ENCODE measurements at places on chromosomes 6 and 20.

DNA sequence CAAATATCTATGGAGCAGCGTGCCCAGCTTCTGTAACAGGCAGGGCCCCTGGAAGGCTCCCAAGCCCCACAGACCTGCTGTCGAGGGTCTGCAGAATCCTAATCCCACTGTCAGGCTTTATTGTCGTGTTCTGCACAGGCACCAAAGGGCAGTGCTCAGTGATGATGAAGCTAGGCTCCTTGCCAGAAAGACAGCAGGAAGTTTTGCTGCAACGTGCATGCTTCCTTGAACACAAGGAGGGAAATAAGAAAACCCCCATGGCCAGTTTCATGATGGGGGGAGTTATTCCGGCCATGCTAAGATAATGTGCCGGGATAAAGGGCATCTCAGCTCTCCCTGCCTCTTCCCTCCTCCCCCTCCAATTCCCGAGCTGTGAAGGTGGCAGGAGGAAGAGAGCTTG, 109.4 kb upstream of the KCNG1 start:
- no peak for DNase-seq

GRCh38 chr6:91486200-91486599, 899.3 kb upstream of the MAP3K7 start:
- DNase-seq = no peak

DNA sequence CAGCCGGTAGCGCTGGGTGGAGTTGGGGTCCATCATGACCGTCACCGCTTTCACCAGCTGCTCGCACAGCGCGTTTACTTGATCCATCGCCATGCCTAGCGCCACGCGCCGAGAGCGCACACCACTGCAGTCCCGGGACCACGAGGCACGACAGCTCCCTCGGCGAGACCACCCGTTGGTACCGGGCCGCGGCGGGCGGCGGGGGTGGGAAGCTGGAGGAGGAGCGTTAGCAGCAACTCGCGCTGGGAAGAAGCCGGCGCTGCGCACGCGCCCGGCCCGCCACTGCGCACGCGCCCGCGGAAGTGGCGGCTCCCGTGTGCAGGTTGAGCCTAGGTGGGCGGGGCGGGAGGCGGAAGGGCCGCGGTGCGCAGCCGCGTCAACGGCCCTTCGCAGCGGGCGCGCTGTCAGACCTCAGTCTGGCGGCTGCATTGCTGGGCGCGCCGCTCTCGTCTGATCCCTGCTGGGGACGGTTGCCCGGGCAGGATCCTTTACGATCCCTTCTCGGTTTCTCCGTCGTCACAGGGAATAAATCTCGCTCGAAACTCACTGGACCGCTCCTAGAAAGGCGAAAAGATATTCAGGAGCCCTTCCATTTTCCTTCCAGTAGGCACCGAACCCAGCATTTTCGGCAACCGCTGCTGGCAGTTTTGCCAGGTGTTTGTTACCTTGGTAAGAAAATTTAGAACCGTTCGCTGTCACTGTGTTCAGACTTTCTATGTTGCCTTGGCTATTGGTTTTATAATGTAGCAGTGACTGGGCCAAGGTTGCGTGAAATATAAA, at the start of the genes POLH and XPO5:
Gene POLH (plus strand): TSS at position 414 of the 780 bp plus-strand sequence. CDS start 6,135 bp downstream, outside the sequence.
Gene XPO5 (minus strand): TSS at position 267 of the 780 bp plus-strand sequence. CDS start 174 bp downstream, at position 93.
- DNase-seq = peak; percentile 46

DNA sequence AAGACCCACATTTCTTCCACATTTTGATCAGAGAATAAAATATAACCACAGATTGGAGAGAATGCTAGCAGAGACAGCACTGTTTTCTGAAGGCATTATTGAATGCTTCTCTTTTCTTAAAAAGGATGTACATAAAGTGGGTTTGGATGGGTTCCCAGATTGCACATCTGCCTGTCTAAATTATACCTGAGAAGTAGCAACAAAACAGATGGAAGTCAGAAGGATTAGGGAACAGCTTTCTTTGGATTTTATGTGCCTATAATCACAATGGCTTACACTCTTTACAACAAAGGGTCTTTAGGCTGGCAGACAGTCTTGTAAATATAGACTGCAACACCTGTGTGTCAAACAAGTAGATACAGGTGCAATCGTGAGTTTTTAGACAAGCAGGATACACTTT, 622.2 kb upstream of the MANEA start:
- DNase-seq = peak; percentile 54

DNA sequence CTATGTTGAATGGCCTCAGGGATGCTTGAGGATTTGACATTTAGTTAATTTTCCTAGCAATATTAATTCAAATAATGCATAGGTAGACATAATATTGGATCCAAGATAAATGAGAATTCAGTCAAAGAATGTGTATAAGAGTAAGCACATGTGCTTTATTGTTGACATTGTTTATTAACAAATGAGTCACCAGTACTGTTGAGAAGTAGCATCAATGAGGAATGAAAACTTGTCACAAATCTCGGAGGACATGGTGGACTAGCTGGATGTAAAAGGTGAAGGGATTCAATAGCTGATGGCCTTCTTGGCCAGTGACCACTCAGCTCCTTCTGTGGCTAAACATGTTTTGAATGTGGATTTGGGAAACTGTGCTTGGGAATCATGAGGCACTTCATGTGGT, 1137.0 kb downstream of the HACE1 start:
- DNase-seq = no peak

- DNase-seq = no peak
Measured at GRCh38 chr6:89122625-89123024, 4.8 kb upstream of the SRSF12 start.

- no peak for DNase-seq
Measured at GRCh38 chr6:149899486-149899885, 1.6 kb upstream of the RAET1E start.

DNA sequence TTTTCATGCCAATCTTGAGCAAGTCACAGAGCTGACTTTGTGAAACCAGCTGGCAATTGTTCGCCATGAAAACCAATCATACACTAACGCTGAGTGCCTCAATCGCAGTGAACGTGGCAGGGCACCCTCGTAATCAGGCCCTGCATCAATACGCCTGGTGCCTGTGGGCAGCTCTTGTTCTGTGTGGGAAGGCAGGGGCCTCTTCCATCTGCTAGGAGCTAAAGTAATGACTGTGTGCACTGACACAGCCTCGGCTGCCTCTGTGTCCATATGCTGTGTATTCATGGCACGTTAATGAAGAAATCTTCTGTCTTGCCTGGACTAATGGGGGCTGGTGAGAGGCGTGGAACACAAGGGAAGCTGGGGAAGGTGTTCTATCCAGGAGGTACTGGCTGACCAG, 27.8 kb upstream of the SYNDIG1 start:
- no peak for DNase-seq

GRCh38 chr6:99612551-99613408, 6.1 kb downstream of the PRDM13 start:
- DNase-seq = no peak

- DNase-seq = no peak
Measured at GRCh38 chr6:14129575-14129974, 12.0 kb downstream of the CD83 start.

GRCh38 chr6:74320715-74321114, 624.7 kb downstream of the CD109 start:
- DNase-seq = no peak

GRCh38 chr20:45053430-45054351, 47.2 kb downstream of the KCNS1 start:
- no peak for DNase-seq

DNA sequence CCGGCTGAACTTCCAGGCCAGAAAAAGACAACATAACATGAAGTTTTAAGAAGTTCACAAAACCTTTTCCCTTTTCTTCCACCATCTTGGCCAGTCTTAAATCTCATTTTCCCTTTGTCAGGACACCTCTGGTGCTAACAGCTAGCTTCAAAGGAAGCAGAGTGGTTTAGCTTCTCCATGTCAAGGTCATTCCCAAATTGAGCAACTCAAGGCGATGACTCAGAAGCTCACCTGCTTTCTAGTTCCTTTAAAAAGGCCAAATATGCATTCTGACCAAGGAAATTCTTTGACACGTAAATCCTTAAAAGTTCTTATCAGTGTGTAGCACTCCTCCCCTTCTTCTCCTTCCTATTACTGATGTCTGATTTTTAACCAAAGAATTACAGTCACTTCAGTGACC, 69.6 kb upstream of the VGLL2 start:
- no peak for DNase-seq

DNA sequence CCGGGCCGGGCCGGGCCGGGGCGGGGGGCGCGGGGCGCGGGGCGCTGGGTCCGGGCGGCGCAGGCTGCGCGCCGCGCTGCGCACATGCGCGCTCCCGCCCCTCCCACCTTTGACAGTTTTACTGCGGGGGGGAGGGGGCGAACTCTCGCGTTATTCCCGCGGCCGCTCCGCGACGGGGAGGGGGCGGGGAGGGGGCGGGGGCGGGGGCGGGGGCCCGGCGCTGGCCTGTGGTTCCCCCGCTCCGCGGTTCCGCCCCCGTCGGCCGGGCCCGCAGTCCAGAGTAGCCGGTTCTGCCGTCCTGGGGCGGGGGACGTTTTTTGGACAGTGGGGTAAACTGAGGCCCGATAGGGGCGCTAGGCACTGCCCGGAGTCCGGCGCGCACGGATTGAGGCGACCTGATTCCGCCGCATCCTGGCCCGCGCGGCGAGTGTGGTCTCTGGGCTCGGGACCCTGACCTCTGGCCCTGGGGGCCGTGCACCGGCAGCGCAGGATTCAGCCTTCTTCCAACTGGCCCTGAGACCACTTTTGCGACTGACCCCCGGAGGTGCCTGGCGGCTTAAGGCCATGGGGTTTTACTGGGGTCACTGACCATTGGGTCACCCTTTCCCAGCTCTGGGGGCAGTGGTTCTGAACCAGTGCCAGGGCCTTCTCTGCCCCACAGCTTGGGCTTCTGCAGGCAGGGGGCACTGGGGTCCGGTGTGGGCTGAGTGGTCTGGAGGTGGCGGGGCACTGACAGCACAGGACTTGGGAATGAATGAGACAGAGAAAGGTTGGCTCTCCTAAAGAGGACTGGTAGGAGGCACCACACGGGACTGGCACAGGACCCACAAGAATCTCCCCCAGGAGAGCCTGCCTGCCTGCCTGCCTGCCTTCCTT, at the start of gene ZNF512B:
Gene ZNF512B (minus strand): TSS at position 93 of the 876 bp plus-strand sequence. CDS start 1,980 bp downstream, outside the sequence.
- DNase-seq = no peak

- DNase-seq = no peak
Measured at GRCh38 chr20:14959506-14960475, 622.4 kb upstream of the FLRT3 start.

GRCh38 chr6:67131827-67132226, 1424.8 kb upstream of the EYS start:
- no peak for DNase-seq

GRCh38 chr6:37050045-37050853, 44.8 kb downstream of the FGD2 start:
- DNase-seq = no peak

DNA sequence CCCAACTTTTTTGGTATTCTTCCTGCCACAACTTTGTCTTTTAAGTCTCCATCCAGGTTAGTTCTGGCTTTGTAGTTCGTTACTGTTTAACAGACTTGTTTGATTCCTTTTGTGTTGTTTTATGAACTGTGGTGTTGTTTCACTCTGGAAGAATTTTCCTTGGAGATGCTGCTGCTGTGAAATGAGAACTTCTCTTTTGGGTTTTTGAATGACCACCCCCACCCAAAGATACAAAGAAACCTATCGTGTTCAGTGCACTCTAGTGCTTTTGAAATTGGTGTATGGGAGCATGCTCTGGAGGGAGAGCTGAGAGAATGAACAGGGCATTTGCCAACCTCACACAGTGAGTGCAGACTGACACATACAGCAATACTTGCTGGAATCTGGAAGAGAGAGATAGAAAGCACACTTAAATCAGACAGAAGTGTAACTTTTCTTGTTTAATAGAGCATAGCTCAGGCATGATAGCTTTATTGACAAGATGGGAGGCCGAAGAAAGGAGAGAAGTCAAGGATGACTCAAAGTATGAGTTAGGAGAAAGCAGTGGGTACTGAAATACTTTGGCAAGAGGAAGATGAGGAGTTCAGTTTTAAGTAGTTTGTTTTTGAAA, 293.1 kb downstream of the SOX4 start:
- DNase-seq = no peak

DNA sequence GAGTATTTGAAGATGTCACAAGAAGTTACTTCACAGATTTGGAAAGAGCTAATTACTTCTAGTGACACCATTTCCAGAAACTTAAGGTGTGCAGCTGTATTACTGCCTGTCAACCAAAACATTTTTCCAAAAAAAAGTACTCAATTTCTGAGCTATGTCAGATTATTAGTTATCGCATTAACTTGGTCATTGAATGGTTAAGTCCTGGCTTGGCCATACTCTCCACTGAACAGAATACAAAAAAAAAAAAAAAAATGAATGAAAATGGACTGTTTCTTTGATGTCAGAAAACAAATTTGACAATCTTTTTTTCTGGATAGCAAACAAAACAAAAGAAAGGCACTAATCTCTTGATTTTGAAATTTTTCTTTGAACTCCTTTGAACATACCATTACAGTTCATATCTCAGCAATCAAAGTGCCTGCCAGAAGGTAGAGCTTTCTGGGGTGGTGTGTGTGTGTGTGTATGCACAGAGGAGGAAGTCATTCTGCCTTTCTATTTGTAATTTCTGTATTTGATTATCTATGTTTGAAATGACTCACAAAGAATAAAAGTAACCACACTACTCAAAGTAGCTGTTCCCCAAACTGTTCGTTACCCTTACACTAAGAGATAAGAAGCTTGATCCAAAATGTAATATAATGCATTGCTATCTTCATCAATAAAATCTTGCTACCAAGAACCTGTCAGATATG, 210.8 kb upstream of the FUT9 start:
- DNase-seq = no peak
